ENCODE measurements at places on chromosomes 5 and 9.
A peak's percentile ranks its signal among the peaks of the same experiment; 100 is the strongest.

DNA sequence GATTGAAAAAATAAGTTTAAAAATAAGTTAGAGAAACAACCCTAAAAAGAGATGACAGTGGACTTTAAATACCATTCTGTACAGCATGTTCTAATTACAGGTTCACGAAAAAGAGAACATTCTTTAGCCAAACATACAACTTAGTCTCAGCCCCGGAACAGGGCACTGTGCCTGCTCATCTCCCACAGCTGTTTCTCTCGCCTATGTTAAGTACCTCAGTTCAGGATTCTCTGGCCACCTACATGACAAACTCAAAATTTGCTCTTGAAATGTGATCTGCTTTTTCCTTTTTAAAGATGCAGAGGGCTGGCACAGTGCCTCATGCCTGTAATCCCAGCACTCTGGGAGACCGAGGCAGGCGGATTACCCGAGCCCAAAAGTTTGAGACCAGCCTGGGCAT, 52.3 kb downstream of the MYO10 start:
- no peak for DNase-seq

- DNase-seq = no peak
Observed at GRCh38 chr5:154608531-154609011, 130.5 kb upstream of the HAND1 start.

GRCh38 chr5:16736158-16736995, 119.6 kb upstream of the RETREG1 start:
- DNase-seq = no peak

DNA sequence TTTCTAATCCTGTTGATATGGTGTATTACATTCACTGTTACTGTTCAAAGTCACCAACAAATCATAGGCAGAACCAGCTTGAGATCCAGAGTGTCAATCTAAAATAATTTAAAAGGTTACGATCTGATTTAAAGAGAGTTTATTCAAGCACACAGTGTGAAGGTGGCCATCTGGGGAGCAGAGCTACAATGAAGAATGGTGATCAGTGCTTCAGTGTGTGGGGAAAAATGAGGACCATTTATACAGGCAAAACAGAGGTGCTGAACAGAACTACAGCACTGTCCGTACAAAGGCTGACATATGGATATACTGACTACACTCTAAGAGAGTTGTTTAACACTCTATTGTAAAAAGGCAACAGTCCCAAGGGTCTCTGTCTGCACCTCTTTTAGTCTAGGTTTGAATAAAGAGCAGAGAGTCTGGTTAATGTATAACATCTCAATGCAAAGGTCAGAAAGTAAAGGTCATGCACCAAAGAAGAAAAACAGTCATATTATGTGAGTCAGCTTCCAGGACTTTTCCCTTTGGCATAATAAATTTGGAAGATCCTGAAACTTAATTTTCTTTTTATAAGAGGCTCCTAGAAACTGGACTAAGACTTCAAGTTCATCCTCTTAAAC, 29.7 kb upstream of the TDRD7 start:
- no peak for DNase-seq

DNA sequence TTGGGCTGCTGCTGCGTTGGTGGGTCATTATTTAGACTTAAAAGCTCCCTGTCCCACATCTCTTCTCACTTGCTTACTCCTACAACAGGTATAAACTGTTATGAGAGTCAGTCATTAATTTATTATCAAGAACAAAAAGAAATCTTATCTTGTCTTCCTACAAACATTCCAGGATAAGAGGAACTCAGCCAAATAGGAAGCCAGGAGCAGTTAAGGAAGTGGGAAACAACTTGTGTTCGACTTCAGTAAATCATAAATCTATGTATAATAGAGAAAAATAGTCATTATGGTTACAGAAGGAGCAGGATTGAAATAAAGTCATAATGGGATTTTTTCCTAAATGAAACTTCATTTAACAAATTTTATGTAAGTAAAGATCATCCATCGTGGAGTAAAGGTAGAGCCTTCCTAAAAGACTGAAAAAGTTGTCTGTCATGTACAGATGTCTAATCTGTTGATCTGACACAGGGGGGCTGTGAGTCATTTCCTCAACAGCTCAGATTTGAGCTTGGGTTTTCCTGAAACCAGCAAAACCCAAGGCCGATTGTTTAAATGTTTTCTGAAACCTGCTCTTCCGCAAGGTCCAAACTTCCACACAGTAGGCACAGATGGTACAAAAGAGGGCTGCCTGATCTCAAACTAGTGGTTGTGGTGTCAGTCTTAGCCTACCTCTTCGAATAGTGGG, 25.3 kb upstream of the LRRTM2 start:
- no peak for DNase-seq

GRCh38 chr9:120876842-120877240, at the start of gene PHF19:
Gene PHF19 (minus strand): TSS chr9:120877188. CDS start chr9:120874741, 2,447 bp downstream.
- no peak for DNase-seq

DNA sequence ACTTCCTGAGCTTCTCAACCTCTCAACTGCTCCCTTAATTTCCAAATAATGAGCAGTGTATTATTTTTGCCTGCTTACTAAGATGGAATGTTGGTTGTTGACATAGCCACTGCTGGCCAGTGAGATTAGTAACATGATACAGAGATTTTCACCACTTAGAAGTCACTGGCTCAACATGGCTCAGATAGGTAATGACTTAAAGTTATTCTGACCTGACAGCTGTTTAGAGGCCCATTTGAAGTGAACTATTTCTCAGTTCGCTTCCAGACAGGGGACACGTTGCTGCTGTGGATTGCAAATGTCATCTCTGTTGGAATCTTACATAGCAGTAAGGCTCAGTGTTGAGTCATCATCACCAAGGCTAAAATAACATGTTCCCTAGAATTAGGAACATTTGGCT, 490.2 kb downstream of the TLE4 start:
- DNase-seq = no peak

DNA sequence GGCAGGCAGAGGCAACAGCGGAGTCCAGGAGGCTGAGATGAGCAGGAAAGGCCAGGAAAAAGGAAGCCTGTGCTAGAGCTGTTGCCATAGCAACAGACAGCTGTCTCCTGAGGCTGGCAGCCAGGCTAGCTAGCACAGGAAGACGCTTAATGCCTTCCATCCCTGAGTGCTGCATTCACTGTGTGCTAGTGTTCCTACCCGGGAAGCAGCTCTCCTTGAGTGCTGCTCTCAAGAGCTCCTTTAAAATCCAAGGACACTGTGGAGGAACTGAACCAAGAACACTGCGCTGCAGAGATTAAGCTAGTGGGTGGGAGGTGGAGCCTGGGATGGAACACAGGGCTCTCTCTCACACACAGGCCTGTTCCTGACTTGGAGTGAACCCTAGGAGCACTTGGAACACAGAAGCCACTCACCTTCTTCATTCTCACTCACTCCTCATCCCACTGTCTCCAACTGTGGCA, 53.5 kb upstream of the IL7R start:
- DNase-seq = no peak

- no peak for DNase-seq
Observed at GRCh38 chr5:132953710-132954109, 9.7 kb downstream of the AFF4 start.

DNA sequence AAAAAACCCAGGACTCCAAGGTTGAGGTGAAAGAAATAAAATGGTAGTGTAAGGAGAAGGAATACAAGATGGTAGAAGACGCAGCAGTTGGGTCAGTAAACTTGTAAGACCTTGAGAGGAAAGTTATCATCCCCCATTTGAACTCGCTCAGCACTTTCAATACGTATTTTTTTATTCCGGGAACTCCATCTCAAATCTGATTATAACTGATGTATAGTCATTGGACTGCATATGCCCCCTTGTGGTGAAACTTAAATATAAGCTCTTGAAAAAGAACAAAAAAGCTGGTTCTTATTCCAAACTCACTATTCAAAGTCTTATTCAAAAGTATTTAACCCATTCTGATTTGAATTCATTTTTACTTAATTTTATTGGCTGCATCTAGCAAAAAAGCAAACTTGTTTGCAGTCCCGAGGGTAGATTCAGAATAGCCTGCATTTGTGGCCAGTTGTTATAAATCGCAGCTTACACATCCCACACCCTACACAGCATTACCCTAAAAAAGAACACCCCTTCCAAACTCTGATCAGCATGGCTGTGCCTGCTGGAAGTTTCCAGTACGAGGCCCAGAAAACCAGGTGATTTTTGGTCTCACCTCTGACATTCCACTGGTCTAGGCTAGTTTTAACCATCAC, 118.0 kb downstream of the ESM1 start:
- DNase-seq = peak; percentile 56

- DNase-seq = peak; percentile 38
Observed at GRCh38 chr5:144142139-144142823, 28.2 kb downstream of the YIPF5 start.

- DNase-seq = peak; percentile 81
Observed at GRCh38 chr5:141512390-141512910, 23.6 kb downstream of the PCDHGC5 start.

DNA sequence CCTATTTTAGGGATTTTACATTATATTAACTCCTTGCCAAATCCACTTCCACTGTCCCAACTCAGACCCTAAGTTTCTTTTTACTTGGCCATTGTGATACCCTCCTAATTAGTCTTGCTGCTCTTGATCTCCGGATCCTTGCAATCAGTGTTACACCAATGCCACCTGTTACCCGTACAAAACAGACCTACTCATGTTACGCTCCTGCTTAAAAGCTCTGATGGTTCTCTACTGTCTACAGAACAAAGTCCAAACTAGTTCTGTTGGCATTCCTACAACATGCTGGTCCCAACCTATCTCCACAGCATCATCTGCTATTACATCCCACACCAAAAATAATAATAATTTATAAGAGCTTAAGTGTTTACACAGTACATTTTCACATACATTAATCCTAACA, 9.8 kb downstream of the ECPAS start:
- DNase-seq = no peak

GRCh38 chr5:150139334-150139733, 16.3 kb downstream of the PDGFRB start:
- DNase-seq = no peak

GRCh38 chr5:109691996-109692395, 2.3 kb downstream of the MAN2A1 start:
- peak; percentile 11 for DNase-seq

GRCh38 chr9:123775289-123776284, 154.3 kb downstream of the DENND1A start:
- no peak for DNase-seq

- DNase-seq = no peak
Observed at GRCh38 chr5:160357861-160358411, 12.5 kb downstream of the C1QTNF2 start.

DNA sequence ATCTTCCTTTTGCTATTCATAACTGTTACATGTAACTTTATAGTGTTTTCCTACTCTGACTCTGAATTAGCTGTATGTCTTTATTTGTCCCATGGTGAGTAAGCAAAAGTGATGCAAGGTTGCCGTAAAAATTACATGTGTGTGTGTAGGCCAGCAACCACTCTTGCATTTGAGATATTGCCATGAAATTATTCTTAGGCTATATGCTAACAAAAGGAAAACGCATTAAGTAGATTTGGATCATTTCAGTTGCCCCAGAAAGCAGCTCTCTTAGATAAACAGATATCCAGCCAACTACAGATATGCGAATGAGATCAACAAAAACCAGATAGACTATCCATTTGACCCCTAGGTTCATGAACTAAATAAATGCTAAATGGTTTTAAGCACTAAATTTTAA, 73.6 kb downstream of the CYLC2 start:
- DNase-seq = no peak

GRCh38 chr9:77811832-77812231, 163.7 kb upstream of the GNA14 start:
- DNase-seq = no peak

- no peak for DNase-seq
Observed at GRCh38 chr9:110327716-110328115, 9.9 kb downstream of the TXNDC8 start.

DNA sequence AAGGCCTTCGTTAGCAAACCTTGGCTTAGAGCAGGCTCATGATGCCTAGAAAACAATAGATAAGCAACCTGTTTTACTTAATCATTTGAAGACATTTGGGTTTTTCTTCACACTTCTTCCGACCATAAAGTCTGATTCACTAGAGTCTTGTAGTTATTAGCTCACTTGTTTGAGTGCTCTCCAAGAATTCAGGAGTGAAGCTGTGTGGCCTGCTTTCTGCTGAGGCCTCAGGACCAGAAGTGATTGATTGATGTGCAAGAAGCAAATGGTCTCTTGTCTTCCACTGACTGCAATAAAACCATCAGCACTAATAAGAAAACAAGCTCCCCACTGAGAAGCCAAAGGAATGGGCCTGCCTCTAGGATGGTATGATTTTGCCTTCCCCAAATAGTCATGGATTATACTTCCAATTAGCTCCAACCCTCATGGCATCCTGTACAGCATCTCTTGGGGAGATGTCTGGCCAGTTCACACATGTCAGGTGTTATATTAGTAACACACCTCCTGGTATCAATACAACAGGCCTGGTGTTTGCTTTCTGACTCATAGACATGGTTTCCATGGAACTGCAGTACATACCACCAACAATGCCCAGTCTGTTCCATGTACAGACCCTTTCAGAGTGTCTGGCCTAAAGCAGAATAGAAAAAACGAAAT, 317.6 kb downstream of the CWC27 start:
- no peak for DNase-seq

DNA sequence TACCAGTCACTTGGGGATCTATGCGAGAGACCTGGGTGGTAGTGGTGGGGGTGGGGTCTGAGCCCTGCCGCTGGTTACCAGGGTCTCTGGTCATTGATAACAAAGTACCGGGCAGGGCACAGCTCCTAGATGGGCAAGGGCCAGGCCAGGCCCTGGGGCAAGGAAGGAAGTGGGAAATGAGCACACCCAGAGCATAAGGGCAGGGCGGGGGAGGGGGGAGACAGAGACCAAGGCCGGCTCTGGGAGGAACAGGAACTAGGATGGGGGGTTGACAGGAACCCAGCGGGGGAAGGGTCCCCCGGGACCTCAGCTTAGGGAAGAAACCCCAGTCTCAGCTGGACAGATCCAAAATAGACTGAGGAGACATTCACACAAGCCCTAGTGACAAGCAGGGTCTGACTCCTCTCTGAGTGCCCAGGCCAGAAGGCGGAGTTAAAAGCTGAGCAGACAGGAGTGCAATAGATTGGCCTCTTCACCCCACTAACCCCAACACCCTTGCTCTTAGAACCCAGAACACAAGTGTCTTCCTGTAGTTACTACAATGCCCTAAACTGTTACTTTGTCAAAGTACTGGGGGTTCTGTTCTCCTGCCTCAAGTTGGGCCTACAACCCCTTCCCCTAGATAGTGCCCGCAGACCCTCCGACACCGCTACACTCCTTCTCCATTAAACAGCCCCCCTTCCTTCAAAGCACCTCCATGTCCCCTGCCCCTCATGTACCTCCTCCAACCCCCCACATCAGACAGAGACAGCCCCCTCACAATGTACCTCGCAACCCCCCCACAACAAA, 628 bp downstream of the ATOSB start:
- DNase-seq = no peak

GRCh38 chr5:178207917-178208280, 3.6 kb downstream of the HNRNPAB start:
- no peak for DNase-seq

GRCh38 chr9:99185934-99186333, 35.8 kb downstream of the ALG2 start:
- no peak for DNase-seq

- no peak for DNase-seq
Observed at GRCh38 chr9:13113216-13113615, 166.3 kb downstream of the MPDZ start.

GRCh38 chr5:153470736-153471135, 19.7 kb upstream of the GRIA1 start:
- DNase-seq = no peak
